Vagina (tissue), 2 donors: ENCODE measurements at places on chromosomes 1 and 21.

- no peaks in the 10 kb centered on the region for H3K27me3 ChIP-seq
- no peaks in the 10 kb centered on the region for H3K36me3 ChIP-seq
- H3K4me1 ChIP-seq = peaks cover 8% of the 10 kb centered on the region
- no peak overlapping the region for H3K4me3 ChIP-seq
- DNase-seq = no peak
- H3K27ac ChIP-seq = no peak overlapping the region
Measured at GRCh38 chr1:182251561-182251960, 140.0 kb downstream of the GLUL start.

DNA sequence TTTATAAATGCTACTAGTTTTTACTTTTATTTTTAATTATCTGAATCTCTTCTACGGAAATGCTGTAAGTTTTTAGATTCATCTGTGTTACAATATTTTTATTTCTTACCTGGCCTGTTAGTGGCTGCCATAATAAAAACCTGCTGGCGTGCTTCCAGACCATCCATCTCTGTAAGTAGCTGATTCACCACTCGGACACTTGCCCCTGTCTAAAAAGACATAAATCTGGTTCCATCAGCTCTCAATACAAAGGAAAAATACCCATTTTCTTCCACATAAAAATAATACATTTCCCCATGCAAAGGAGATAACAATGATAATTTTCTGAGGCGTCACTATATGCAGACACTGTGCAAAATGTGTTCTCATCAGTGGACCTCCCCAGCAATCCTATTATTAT lies 62.0 kb downstream of the NVL start:
- no peaks in the 10 kb centered on the region for H3K27me3 ChIP-seq
- no peaks in the 10 kb centered on the region for H3K4me1 ChIP-seq
- no peak for DNase-seq
- no peak overlapping the region for H3K4me3 ChIP-seq
- H3K27ac ChIP-seq = no peak overlapping the region
- no peaks in the 10 kb centered on the region for H3K36me3 ChIP-seq

- H3K27me3 ChIP-seq = no peaks in the 10 kb centered on the region
- no peak overlapping the region for H3K4me3 ChIP-seq
- DNase-seq = no peak
- H3K27ac ChIP-seq = no peak overlapping the region
Measured at GRCh38 chr1:204852854-204853253, 17.8 kb upstream of the NFASC start.

DNA sequence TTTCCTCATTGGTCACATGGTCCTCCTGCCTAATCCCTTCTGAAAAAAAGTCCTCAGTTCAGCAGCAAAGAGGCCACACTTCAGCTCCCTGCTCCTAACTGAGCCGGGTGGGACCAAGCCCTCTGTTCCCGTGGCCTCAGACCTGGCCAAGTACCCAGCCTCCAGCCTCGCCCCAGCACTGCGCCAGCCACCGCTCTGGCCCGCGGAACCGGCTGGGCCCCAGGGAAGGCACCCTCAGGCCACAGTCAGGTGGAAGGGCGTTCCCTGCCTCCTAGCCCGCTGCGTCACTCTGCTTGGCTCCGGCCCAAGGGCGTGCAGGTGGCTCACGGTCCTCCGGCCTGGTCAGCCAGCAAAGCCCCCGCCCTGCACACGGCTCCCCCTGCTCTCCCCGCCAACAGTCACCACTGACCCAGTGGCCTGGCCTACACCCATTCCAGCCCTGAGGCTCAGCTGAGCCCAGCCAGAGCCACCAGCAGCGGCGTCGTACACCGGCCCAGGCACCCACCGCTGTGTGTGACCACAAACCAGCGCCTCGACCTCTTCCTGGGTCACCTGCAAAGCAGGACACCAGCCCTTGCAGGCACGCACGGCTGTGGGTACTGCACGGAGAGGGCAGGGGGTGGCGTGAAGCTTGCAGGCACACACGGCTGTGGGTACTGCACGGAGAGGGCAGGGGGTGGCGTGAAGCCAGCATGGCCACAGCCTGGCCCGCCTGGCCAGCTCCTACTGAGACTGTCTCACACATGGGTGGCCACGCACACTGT lies 19.4 kb downstream of the NADK start:
- H3K36me3 ChIP-seq = no peaks in the 10 kb centered on the region
- H3K4me3 ChIP-seq = no peak overlapping the region
- peak; percentile 95 for DNase-seq
- peaks cover 16% of the 10 kb centered on the region for H3K4me1 ChIP-seq

DNA sequence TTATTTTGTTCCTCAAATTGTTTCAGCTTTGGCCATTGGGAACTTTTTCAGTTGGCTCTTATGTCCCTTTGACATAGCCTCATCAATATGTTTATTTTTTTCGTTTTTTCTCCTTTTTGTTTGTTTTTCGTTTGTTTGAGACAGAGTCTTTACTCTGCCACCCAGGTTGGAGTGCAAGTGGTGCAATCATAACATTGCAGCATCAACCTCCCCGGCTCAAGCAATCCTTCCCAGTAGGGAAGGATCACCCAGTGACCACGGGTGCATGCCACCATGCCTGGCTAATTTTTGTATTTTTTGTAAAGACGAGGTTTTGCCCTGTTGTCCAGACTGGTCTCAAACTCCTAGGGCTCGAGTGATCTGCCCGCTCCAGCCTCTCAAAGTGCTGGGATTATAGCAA lies 8.1 kb downstream of the POLR3GL start:
- H3K4me3 ChIP-seq = no peak overlapping the region
- peaks cover 5% of the 10 kb centered on the region for H3K4me1 ChIP-seq
- no peak for DNase-seq
- H3K27me3 ChIP-seq = no peaks in the 10 kb centered on the region

DNA sequence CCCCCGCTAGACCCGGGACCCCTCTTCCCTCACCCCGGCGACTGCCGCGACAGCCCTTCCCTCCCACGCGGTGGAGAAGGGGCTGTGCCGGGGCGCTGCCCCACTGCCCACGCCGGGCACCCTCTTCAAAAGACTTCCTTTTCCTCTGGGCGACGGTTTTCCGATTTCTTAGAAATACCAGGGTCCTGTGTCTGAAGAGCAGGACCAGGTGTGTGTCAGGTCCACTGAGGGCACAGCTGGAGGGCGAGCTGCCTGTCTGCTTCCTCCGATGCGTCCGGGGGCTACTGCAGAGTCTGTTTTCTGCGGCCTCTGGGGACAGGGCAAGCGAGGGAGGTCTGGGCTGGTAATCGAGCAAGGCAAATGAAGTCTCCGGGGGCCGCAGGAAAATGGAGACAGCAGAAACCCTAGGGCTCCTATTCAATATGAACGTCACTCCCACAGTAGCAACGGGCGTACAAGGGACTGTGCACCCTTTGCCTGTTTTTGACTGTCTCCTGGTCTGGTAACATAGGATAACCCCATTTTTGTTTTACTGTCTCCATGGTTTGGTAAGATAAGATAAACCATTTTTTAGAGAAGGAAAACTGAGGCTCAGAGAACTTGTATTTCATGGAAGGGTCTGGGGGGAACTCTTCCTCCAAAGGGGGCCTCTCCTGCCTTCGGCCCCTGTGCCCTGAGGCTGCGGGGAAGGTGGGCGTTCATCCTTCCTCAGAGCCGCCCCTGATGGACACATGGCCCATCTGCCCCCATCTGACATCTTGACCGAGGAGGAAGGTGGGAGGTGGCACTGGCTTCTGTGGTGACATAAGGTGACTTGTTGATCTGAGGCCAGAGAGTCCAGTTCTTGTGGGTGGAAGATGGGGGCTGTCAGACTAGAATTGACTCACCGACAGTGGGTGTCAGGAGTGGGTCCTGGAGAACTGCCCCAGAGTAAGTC lies 970 bp downstream of the TNFRSF1B start:
- peak overlapping the region; percentile 90 for H3K27ac ChIP-seq
- H3K4me3 ChIP-seq = peak overlapping the region; percentile 67
- H3K27me3 ChIP-seq = no peaks in the 10 kb centered on the region
- peaks cover 49% of the 10 kb centered on the region for H3K4me1 ChIP-seq
